Hepatocyte (in vitro differentiated cells): ENCODE measurements at places on chromosomes 7 and 10. TPM values are rescaled to one million over a fixed set of nuclear protein-coding genes. Genes with fewer than 3 reads are reported as not detected.

Gene TWNK
- total RNA-seq: 3.2 and 5.0 TPM in 2 replicates

Gene ZNF736
- not detected in 2 replicates for total RNA-seq

DNA sequence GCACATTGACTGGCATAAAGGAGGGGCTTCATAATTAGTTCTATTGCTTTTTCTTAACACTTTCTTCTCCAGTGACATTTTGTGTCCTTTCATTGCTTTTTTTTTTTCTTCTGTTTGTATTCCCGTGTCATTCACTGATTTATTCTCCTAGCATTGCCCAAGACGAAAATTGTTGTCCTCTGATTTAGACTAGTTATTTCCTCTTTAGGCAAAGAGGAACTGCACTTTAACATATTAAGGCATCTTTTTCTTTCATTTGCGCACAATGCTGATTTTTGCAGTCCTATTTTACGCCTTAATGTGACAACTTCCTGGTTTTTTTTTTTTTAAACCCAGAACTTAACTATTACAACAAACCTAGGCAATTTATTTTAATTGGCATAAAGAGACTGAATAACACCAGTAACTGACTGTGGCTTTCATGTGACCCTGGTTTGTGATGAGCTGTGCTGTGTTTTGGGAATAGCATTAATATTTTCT lies 39.7 kb downstream of the ARID5B start:
- no peak for DNase-seq

DNA sequence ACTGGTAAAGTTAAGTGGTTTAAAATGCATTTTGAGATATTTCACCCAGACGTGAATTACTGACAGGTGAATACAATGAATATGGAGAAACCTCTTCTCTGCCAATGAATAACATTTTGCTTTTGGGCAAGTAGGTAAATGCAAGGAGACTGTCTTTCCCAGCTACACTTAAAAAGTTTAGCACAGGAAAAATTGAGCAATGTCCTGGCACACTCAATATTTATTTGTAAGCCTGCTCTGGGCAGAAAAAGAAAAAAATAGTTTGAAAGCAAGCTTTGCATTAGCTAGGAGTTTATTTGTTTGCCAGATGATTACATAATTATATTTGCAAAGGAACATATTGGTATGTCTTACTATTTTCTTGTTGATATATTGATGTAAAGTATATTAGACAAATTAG lies 624.2 kb downstream of the ACTR3B start:
- DNase-seq: no peak

GRCh38 chr10:113036619-113037018 lies 86.6 kb downstream of the TCF7L2 start:
- no peak for DNase-seq

Gene SLC26A3
- 14.2 and 18.1 TPM in 2 replicates for total RNA-seq

Gene WNT2
- 16.3 and 17.6 TPM in 2 replicates for total RNA-seq

Gene TEX47
- not detected in 2 replicates for total RNA-seq

Gene NAT16
- total RNA-seq: not detected in 2 replicates

GRCh38 chr10:96453856-96454583 lies 59.7 kb downstream of the TLL2 start:
- DNase-seq: no peak

DNA sequence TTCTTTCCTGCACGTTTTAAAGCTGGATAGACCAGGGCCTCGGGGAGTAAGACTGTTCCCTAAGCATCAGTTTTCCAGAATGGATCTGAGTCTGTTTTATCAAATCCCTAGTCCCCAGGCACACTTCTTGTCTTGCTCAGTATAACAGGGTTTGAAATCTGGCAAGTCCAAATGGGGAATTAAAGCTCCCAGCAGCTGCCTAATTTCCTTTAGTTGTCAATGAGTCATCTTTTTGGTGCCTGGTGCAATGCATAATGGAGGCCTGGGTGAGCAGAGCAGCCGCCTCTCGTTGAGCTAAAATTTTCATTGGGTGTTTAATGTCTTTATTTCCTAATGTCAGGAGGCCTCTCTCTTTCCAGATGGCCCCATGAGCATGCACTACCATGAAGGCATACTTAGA lies 87.9 kb downstream of the STRA8 start:
- no peak for DNase-seq
